AG04450 (cell line): ENCODE measurements at places on chromosomes 1 and 21.

- no peak for DNase-seq
Observed at GRCh38 chr1:85275701-85276214, 674 bp downstream of the BCL10 start.

GRCh38 chr1:164707868-164708331 is 148.9 kb downstream of the PBX1 start:
- no peak for DNase-seq

DNA sequence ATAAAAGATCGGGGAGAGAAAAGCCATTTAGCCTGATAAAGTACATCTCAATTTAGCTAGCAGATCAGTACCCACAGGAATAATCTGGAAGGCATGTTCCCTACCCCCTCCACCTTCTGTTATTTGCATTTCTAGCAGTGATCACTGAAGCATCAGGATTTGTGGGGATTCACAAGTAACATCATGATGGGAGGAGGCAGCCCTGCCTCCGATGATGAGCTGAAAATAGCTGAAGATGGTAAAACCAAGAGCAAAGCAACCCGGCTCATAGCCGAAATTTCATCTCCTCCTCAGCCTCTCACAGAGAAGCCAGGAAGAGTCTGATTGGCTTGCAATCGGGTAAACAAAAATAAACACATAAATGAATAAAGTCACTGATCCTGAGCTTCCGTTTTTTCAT is 2.4 kb downstream of the CCSAP start:
- DNase-seq: no peak

GRCh38 chr1:74481607-74482006 is 30.8 kb downstream of the LRRC53 start:
- DNase-seq: no peak

GRCh38 chr1:79791488-79792218 is 785.1 kb upstream of the ADGRL4 start:
- DNase-seq: no peak

DNA sequence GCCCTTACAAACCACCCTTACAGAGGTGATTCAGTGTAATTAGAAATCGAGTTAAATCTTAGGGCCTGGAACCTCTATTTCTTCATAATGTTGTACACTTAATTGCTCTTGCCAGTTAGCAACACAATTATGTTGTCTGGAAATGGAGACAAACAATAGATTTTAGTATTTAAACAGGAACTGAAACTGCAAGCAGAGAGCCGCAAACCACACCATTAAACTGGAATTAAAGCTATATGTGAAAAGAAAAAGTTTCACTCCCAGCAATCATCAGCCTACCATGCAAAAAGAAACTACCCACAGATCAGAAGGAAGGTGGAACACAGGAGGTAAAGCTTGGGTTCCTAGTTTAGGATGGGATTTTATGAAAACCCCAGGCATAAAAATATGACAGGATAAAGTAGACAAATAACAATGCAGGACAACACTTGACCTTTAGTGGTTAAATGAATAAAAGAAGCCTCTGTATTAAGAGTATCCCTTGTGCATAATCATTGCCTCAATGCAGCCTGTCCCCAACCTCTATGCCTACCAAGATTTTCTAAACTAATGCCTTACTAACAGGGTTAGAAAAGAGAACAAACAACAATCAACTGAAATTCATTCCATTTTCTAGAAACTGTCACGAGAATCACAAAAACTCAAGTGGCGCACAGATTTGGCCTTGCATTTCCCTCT is 304.3 kb upstream of the ESRRG start:
- DNase-seq: no peak

- DNase-seq: no peak
Observed at GRCh38 chr1:53410100-53410541, 49.1 kb upstream of the DMRTB1 start.

DNA sequence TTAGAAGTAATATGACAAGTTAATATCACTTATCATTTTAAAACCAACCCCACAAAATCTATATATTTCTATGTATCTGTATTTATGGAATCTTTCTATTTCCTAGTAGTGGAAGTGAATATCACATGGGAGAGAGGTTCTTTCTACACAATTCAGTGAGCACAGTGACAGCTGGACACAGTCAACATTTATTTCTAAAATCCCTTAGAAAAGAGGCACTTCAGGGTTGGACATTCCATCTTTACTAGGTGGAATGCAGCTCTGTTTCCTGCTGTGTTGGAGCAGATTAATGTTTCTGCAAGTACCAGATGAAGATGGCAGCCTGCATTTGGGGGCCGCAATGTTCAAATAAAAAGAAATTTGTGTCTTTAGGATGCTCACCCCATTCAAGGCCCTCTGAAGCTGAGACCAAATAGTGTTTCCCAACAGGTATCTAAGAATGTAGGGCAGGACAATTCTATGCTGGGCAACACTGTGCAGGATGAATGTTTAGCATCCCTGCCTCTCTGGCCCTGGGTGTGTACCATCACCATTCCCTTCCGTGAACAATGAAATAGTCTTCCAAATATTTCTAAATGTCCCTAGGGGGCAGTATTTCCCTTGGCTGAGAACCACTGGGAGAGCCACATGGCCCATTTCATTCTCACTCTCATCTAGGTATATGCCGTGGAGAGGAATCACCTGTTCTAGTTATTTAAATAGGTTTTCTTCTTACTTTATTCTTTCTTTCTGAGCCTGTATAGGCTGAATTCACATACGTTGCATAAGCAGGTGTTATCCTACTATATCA is 394.8 kb downstream of the PRDM2 start:
- no peak for DNase-seq

DNA sequence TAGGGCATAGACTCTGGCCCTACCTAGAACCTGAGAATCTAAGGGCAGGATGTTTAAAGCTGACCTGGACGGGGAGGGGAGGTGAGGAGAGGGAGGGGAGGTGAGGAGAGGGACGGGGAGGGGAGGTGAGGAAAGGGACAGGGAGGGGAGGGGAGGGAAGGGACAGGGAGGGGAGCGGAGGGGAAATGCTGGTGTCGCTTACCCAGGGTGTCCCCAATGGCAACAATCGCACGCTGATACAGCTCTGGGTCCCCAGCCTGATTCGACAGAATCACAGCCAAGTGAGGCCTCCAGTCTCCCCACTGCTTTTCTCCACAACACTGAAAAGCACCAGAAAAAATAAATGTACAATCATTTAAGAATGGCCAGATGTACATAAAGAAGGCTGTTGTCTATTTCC is 22.2 kb downstream of the SEC16B start:
- DNase-seq: no peak

DNA sequence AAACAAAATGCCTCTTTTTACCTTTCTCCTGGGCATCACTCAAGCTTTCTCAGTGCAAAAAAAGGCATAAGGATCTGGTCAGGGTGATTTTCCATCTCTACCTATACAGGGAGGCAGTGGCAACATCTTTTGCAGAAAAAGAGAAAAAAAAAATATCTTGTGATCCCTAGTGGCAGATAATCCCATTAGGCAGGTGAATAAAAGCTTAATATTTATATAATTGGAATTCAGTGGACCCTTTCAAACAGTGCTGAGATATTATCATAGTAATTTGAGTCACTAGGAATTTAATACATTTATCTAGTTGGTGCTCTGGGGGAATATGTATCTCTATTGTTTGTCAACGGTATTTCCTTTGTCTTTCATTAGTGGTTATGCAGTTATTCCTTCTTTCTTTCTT is 29.9 kb upstream of the CXADR start:
- no peak for DNase-seq

DNA sequence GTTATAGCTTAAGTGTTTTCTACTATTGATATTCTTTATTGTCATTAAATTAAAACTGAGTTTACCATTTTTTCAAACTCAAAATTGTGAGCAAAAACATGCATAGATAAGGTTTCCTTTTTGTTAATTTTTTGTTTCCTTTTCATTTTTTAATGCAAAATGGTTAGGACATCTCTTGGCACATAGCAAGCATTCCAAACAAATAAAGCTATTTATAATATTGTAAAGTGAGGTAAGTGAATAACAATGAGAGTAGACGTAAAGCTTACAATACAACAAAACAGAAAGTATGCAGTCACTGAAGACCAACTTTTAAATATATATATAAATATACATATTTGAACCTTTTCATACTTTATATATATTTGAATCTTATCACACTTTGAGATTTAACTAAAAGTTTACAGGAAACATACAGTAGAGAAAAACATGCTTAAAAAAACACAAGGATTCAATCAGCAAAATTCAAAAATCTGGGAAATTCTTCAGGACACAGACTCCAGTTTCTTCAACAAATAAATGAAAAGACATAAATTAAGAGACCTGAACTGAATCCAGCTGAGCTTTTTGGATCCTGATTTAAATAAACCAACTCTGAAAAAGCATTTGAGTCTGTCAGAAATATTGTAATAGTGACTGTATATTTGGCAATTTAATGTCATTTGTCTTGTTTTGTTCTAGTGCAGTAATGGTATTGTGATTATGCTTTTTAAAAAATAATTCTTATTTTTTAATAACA is 67.5 kb upstream of the SAMSN1 start:
- no peak for DNase-seq

GRCh38 chr1:119537966-119538365 is 31.0 kb downstream of the HSD3B1 start:
- DNase-seq: no peak

DNA sequence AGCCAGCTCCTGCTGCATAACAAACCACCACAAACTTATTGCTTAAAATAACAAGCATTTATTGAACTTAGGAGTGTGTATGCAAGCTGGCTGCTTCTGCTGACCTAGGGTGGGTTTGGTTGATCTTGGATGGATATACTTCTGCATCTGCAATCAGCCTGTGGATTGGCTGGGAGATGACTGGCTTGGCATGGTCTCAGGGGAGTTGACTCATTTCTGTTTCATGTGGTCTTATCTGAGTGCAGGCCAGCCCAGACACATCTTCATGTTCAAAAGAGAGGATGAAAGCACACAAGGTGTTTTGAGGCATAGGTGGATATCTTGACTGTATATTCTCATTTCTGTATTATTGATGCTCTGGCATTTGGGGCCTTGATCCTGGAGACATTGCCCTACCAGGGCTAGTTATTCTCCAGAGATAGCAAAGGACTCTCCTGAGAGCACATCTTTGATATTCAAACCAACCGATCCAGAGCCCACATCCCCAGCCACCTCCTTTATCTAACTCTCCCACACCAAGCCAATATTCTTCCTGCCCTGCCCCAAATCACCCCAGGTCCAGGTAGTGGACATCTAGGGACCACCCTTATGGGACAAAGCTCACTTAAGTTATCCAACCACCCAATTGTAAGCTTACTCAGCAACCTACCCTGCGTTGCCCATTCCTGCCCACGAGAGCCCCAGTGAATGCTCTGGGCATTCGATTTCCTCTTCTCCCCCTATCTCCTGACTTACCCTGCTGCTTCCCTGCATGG is 350.8 kb downstream of the PTPRU start:
- DNase-seq: no peak

DNA sequence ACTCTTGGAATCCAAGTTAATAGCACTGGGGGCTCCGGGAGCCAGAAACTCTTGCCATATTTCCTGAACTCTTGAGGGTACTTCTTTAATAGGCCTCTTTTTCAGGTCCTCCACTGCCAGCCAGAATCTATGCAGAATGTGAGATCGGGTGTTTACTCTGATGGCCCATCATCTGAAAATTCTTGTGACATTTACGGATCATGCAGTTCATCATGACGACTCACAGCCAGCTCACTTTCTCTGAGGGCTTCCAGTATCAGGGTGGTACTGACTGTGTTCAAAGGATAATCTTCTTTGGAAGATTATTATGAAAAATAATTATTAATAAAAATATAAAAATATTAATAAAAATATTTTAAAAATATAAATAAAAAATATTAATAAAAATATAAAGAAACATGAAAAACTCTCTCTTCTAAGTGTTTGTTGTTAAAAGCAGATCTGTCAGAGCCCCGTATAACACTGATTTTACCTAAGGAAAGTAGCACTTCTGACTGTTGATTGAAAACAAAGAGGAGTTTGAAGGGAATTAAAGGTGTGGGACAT is 194.3 kb upstream of the GREM2 start:
- DNase-seq: no peak
